ENCODE measurements at places on chromosomes 4 and X. TPM values are rescaled to one million over a fixed set of nuclear protein-coding genes. Genes with fewer than 3 reads are reported as not detected.

The WDR44 gene
- 5.3 TPM for polyA plus RNA-seq

The CSN1S1 gene
- polyA plus RNA-seq = not detected

The ARAF gene
- polyA plus RNA-seq = 89.6 TPM

The FRMPD4 gene
- not detected for polyA plus RNA-seq

The PNMA5 gene
- polyA plus RNA-seq = not detected

The IGSF1 gene
- 7.1 TPM for polyA plus RNA-seq

The PITX2 gene
- 147 TPM for polyA plus RNA-seq

The POU4F2 gene
- not detected for polyA plus RNA-seq

DNA sequence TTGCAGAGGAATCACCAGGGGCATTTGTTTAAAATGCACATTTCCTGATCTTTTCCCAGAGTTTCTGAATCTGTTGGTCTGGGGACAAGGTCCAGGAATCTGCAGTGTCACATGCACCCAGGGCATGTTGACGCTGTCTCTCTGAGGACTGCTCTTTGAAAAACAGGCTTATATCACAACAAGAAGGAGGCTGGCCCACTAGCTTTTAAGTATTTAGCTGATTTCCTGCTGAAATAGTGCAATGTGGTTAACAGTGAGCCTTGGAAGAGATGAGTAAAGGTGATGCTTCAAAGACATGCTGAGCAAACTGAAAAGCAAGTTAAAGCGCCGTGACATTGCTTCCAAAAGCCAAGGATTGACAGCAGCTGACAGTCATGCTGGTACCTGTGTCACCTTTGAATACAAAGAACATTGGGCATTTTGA is 18.6 kb upstream of the SEPSECS start:
- H3K27me3 ChIP-seq = no peaks in the 10 kb centered on the region
- H3K4me1 ChIP-seq = no peaks in the 10 kb centered on the region
- H3K36me3 ChIP-seq = no peaks in the 10 kb centered on the region
- DNase-seq = peak; percentile 31
- peak overlapping the region; percentile 52 for H3K27ac ChIP-seq

- H3K27ac ChIP-seq = no peak overlapping the region
- DNase-seq = no peak
- H3K4me1 ChIP-seq = peaks cover 12% of the 10 kb centered on the region
Observed at GRCh38 chr4:173171987-173172386, 3.4 kb downstream of the GALNT7 start.

DNA sequence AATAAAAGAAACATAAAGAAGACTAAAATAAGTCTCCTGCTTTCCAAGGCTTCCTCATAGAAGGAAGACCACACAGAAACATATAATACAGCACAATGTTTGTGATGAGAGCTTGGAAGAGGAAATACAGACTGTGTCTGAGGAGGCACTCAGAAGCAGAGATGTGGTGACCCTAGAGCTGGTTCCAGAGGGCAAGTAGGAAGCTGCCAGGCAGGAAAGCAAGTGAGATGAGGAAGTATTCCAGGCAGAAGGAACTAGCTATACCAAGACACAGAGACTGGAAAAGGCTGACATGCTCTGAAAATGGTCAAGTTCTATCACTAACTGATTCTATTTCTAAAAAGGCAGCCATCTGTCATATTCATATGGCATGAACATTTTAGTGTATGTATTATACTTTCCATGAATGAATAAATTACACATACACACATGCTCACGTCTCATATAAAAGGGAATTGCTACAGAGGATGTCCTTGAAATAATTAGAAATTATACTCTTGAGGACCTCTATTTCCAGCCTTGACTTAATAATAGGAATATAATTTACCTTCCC is 16.6 kb upstream of the HSFX2 start:
- no peak overlapping the region for H3K27ac ChIP-seq
- no peak overlapping the region for H3K4me3 ChIP-seq
- DNase-seq = no peak
- H3K36me3 ChIP-seq = no peaks in the 10 kb centered on the region
- H3K27me3 ChIP-seq = no peaks in the 10 kb centered on the region

DNA sequence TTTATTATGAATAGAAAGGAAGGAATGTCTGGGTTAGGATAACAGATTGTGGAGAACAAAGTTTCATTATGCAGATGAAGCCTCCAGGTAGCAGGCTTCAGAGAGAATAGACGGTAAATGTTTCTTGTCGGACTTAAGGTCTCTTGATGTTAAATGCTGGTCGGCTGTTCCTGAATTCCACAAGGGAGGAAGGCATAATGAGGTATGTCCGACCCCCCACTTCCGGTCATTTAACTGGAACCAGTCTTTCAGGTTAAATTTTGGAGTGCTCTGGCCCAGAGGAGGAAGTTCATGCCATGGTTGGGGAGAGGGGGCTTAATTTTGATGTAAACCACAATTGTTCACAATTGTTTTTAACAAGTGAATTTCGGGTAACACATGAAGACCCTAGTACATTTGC is 158.1 kb upstream of the VCX3A start:
- no peaks in the 10 kb centered on the region for H3K4me1 ChIP-seq
- H3K27me3 ChIP-seq = no peaks in the 10 kb centered on the region
- no peak overlapping the region for H3K4me3 ChIP-seq

- H3K36me3 ChIP-seq = no peaks in the 10 kb centered on the region
- H3K27me3 ChIP-seq = no peaks in the 10 kb centered on the region
- no peak overlapping the region for H3K4me3 ChIP-seq
- peaks cover 5% of the 10 kb centered on the region for H3K4me1 ChIP-seq
- H3K27ac ChIP-seq = peak overlapping the region; percentile 60
Observed at GRCh38 chr4:118287711-118288451, 64.9 kb downstream of the PRSS12 start.

- H3K4me3 ChIP-seq = no peak overlapping the region
- H3K36me3 ChIP-seq = no peaks in the 10 kb centered on the region
- H3K27me3 ChIP-seq = no peaks in the 10 kb centered on the region
- H3K4me1 ChIP-seq = no peaks in the 10 kb centered on the region
- H3K27ac ChIP-seq = no peak overlapping the region
- no peak for DNase-seq
Observed at GRCh38 chrX:40809210-40809609, 73.9 kb upstream of the MED14 start.

- H3K4me3 ChIP-seq = no peak overlapping the region
- H3K27ac ChIP-seq = no peak overlapping the region
- H3K27me3 ChIP-seq = no peaks in the 10 kb centered on the region
- H3K36me3 ChIP-seq = no peaks in the 10 kb centered on the region
- DNase-seq = no peak
- H3K4me1 ChIP-seq = no peaks in the 10 kb centered on the region
Observed at GRCh38 chr4:25827373-25827772, 35.4 kb downstream of the SEL1L3 start.

DNA sequence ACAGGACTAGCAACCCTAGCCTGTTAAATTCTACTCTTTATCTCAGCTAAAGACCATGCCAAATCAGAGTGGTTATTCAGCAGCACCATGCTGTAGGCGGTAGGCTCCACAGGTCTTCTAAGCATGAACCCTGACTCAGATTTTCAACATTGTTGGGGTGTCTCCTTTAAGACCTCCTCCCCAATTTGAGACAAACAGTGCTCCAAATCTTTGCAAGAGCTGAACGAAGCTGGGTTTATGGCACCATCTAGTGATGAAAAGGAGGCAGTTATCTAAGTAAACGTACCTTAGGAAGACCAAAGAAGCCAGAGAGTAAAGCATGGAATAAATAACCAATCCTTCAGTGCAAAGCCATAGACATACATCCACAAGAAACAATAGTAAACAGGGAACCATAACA is 334.5 kb upstream of the SLC7A11 start:
- H3K4me1 ChIP-seq = no peaks in the 10 kb centered on the region
- H3K27me3 ChIP-seq = no peaks in the 10 kb centered on the region
- DNase-seq = peak; percentile 26
- no peak overlapping the region for H3K27ac ChIP-seq

DNA sequence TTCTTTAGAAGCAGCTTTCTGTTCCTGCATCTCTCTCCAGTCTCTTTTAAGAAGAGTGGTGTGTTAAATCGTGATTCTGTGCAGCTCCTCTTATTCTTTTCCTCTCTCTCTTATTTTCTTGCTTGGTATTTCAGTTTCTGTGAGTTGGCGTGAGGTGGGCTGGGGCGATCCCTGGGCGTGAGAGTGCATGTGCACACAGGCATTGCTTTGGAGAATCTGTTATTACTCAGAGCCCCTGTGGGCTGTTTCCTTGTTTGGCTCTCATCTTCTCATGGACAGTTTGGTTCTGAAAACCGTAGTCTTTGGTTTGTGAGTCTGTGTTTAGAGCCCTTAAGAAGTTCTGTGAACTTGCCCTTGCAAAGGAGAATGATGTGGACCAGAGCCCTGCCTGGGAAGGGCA is 97.2 kb upstream of the CLNK start:
- no peak for DNase-seq
- H3K36me3 ChIP-seq = no peaks in the 10 kb centered on the region
- H3K27me3 ChIP-seq = no peaks in the 10 kb centered on the region
- no peak overlapping the region for H3K27ac ChIP-seq

DNA sequence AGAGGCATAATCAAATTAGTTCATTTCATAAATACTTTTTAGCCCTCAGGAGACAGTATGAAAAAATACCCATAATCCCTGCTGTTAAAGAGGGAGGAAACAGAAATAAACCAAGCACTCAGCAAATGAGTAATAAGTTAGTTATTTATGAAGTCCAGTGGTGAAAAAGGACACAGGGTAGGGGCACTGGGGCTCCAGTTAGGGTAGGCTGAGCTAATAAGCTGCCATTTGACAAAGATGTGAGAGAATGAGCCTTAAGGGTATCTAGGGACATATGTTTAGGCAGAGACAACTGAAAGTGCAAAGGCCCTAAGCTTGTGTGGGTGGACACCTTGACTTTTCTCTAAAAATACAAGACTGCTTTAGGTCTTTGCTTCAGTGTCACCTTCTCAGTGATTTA is 94.4 kb downstream of the IL15 start:
- no peaks in the 10 kb centered on the region for H3K27me3 ChIP-seq
- DNase-seq = no peak
- H3K4me1 ChIP-seq = no peaks in the 10 kb centered on the region
- no peak overlapping the region for H3K27ac ChIP-seq

GRCh38 chr4:39763714-39764572 is 66.0 kb downstream of the UBE2K start:
- no peaks in the 10 kb centered on the region for H3K27me3 ChIP-seq
- no peaks in the 10 kb centered on the region for H3K4me1 ChIP-seq
- no peak overlapping the region for H3K4me3 ChIP-seq
- no peak for DNase-seq

DNA sequence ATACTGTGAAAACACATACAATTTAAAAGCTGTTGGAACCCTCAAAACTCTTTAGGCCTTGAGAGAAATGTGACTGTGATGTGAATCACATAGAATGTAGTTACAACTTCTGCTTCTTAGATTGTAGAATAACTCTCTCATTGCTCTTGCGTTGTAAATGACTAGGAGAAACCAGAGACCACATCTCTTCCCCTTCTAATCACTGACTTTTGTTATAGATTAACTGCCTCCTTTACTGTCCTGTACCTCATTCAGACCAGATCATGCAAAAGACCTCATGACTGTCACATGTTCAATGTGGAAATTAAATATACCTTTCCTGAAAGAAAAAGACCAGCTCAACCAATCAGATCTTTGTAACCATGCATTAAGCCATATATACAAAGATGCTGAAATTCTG is 43.2 kb upstream of the NEIL3 start:
- H3K27ac ChIP-seq = peak overlapping the region; percentile 65
- no peaks in the 10 kb centered on the region for H3K36me3 ChIP-seq
- H3K27me3 ChIP-seq = no peaks in the 10 kb centered on the region
- DNase-seq = no peak
- no peak overlapping the region for H3K4me3 ChIP-seq

GRCh38 chr4:150126864-150127203 is 48.6 kb downstream of the DCLK2 start:
- DNase-seq = no peak
- H3K27ac ChIP-seq = no peak overlapping the region
- no peaks in the 10 kb centered on the region for H3K4me1 ChIP-seq
- H3K36me3 ChIP-seq = no peaks in the 10 kb centered on the region

DNA sequence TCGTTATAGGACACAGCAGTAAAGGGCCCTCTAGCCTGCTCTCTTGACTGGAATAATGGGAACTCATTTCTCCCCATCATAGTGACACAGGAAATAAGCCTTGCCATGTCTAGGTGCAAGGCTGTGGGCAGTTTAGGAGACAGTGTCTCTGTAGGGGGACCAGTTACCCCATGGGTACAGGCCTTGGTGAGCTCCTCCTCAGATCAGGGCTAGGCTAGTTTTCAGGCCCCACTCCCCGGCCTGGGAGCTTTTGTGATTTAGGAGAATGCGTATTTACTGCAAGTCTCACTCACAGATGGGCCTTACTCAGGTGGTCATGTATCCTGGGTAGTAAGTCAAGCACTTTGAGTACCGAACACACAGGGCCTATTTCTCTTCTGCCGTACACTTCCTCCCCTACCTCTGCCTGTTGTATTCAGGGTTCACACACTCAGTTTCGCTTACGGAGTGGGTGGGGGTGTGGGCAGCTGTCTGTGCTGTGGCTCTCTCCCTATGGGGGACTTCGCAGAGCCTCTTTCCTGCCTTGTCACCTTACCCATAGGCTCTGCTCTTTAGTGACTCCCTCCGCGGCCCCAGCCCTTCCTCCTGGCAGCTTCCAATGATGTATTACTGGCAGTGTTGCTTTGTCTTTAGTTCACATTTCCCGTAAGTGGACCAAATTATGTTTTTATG is 34.2 kb downstream of the FAM193A start:
- no peak for DNase-seq
- H3K4me3 ChIP-seq = no peak overlapping the region
- H3K27ac ChIP-seq = no peak overlapping the region
- no peaks in the 10 kb centered on the region for H3K27me3 ChIP-seq
- no peaks in the 10 kb centered on the region for H3K4me1 ChIP-seq
- no peaks in the 10 kb centered on the region for H3K36me3 ChIP-seq

- peaks cover 17% of the 10 kb centered on the region for H3K4me1 ChIP-seq
- no peaks in the 10 kb centered on the region for H3K36me3 ChIP-seq
- H3K4me3 ChIP-seq = no peak overlapping the region
- no peak overlapping the region for H3K27ac ChIP-seq
Observed at GRCh38 chr4:145484225-145484846, 2.7 kb downstream of the SMAD1 start.

- H3K27me3 ChIP-seq = no peaks in the 10 kb centered on the region
- no peaks in the 10 kb centered on the region for H3K4me1 ChIP-seq
- H3K4me3 ChIP-seq = no peak overlapping the region
- H3K27ac ChIP-seq = no peak overlapping the region
- peak; percentile 29 for DNase-seq
Observed at GRCh38 chrX:111823128-111823527, 52.9 kb upstream of the TRPC5OS start.

- no peak overlapping the region for H3K4me3 ChIP-seq
- no peaks in the 10 kb centered on the region for H3K4me1 ChIP-seq
- no peak overlapping the region for H3K27ac ChIP-seq
Observed at GRCh38 chr4:141102367-141102766, 30.9 kb downstream of the RNF150 start.

All from hepatocyte (in vitro differentiated cells).